ENCODE measurements at places on chromosomes 5 and 9.

GRCh38 chr5:16864631-16865131, 71.4 kb downstream of the MYO10 start:
- no peak for DNase-seq

- DNase-seq, result no peak
Observed at GRCh38 chr5:77560677-77561263, 68.7 kb upstream of the WDR41 start.

DNA sequence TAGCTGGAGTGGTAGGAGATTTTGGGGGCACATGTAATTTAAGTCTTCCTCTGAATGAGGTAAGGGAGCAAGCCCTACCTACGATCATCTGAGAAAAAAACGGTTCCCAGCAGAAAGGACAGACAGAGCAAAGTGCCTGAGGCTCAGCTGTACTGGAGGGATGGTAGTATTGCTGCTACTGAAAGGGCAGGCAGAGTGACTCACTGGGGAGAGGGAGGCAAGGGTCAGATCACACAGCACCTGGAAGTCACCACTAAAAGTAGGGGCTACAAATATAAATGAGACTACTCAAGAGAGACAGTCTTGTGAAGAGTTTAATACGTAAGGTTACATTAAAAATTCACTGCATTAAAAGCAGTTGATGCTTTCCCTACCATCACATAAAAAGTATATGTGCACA, 75.9 kb downstream of the NFIB start:
- no peak for DNase-seq

GRCh38 chr5:158591301-158591863, 508.3 kb downstream of the EBF1 start:
- DNase-seq, result no peak

DNA sequence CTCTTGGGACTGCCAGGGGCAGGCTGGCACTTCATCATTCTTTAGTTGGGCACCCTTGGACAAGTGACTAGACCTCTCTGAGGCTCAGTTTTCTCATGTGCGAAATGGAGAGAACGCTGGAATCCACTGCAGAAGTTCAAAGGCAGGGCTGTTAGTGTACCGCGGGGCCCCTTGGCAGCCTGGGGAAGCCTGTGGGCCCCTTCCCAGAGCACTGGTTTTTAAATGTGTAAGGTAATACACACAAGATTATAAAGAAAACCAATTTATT, 209.5 kb upstream of the MVB12B start:
- DNase-seq, result no peak

DNA sequence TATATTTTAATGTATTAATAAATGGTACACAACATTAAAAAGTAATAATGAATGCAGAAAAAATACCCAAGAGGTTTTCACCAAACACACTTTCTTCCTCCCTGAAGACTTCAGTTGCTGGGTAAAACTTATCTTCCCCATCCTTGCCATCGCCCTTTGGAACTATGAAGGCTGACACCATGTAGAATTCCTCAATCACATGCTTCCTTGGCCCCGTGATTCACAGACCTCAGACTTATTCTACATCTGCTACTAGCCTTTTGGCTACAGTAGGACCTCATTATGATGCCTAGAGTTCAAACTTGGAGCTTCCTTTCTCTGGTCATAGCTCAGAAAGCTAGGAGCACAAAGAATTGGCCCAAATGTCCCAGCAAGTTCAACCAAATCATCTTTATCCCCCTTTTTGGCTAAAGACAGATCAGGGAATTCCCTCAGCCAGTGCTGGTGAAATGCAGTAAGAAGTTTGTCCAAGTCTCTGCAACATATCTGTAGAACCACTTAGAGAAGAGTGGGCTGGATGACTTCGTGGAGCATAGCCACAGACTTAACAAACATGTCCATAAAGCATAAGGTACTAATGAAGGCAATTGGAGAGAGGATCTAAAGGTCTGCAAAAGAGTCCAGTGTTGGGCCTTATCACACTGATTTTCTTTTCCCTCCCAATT, 253.5 kb downstream of the SEC61B start:
- DNase-seq, result no peak

GRCh38 chr5:9681706-9682105, 51.6 kb upstream of the TAS2R1 start:
- no peak for DNase-seq

DNA sequence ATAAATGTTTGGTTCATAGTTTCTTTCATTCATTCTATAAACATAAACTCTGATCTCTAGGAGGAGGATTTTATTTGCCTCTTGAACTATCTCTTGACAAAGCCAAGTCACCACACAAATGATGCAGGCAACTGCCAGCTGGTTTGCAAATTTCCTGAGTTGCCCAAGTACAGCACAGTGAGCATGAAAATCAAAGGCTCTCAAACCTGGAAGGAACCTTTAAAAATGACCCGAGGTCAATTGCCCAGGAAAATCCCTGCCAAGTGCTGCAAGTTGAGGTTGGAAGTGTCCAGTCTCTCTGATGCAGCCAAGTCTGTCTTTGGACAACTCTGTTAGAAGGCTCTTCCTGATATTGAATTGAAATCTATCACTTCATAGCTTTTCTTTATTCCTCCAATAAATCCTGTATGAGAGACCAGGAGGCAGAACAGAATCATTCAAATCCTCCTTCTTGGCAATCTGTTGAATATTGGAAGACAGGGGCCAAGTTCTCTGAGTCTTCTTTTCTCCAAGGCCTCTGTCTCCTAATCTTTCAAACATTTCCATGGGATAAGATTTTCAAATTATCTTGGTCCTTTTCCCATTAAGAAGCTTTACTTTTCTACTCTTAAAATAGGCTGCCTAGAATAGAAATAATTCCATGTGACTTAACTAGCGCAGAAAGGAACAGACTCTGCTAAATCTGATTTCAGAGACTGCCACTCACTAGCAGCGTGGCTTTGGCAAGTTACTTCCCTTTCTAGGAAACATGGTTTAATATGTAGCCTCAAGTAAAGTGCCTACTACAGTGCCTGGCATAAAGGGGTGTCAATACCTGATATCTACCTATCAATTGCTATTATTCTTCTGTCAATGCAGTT, 159.2 kb downstream of the SNX18 start:
- DNase-seq, result no peak

GRCh38 chr5:173494446-173494845, 122.0 kb downstream of the BOD1 start:
- no peak for DNase-seq

DNA sequence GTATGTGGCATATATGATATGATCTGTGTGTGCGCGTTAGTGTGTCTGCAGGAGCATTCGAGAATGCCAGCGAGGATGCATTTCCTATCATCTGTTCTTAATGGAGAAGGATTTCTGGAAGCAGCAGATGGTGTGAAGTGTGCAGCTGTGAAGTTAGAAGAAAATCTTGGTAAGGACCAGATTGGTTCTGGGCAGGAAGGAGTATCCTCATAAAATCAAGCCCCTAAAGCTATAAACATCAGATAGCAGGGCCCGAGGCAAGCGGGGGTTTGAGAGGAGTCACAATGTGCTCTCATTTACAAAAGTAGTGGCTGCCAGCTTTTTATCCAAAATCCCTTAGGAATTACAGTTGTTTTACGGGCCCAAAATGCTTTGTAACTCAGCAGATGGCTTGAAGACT, 40.0 kb downstream of the DAPK1 start:
- DNase-seq, result no peak

GRCh38 chr9:14251154-14252071, 62.5 kb downstream of the NFIB start:
- DNase-seq, result no peak

- no peak for DNase-seq
Observed at GRCh38 chr9:5552301-5552700, 42.0 kb downstream of the PDCD1LG2 start.

DNA sequence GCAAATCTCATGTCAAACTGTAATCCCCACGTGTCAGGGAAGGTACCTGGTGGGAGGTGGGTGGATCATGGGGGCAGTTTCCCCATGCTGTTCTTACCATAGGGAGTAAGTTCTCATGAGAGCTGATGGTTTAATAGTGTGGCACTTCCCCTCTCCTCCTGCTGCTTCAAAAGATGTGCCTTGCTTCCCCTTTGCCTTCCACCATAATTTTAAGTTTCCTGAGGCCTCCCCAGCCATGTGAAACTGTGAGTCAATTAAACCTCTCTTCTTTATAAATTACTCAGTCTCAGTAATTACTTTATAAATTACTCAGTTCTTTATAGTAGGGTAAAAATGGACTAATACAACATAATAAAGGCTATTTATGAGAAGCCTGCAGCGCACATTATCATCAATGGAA, 7.1 kb upstream of the CNTRL start:
- no peak for DNase-seq

DNA sequence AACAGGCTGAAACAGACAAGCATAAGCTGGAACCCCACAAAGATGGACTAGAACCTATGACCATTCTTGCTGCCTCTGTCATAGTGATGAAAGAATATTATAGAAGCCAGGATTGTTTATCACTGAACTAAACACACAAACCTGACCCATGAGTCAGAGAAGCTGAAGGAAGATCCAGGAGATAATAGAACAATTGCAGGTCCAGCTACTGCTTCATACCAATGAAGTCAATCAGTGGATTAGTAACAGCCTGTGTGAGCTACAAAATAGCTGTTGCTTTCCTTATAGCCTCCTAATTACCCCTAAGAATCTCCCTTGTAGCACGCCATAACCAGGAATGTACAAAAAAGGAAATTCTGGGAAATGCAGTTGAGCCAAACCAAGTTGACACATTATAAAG, 459.9 kb upstream of the ZNF462 start:
- DNase-seq, result no peak

DNA sequence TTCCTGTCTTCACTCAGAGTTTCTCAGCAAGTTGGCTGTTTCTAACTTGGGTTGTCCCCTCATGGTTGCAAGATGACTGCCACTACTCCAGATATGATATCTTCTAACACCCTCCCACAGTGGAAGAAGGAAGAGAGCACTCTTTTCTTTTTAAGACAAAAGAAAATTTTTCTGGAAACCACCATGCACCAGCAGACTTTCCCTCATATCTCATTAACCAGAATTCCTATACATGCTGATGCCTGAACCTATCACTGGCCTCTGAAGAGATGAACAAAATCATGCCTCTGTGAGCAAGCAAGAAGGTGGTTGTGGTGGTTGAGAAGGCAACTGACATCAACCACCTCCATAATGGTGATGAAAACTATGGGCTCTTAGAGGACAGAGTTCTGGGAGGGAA, 56.8 kb downstream of the FEM1C start:
- no peak for DNase-seq

- no peak for DNase-seq
Observed at GRCh38 chr9:89051421-89052025, 60.3 kb downstream of the S1PR3 start.

DNA sequence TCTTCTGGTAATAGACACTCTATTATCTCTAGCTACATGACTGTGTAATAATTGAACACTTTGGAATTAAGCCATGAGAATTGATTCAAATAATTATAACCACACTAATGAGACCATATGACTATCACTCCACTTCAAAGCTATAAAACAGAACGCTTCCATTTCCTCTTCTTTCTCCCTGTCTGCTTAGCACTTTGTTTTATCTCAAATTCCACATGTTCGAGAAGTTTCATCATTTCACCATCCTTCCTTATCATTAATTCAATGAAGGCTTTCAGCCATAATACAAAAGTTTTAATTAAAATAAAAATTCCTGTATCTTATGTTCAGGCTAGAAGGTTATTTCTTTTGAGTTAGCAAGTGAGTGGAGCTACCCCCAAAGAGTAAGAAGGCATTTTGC, 7.4 kb upstream of the DCTN4 start:
- DNase-seq, result no peak

DNA sequence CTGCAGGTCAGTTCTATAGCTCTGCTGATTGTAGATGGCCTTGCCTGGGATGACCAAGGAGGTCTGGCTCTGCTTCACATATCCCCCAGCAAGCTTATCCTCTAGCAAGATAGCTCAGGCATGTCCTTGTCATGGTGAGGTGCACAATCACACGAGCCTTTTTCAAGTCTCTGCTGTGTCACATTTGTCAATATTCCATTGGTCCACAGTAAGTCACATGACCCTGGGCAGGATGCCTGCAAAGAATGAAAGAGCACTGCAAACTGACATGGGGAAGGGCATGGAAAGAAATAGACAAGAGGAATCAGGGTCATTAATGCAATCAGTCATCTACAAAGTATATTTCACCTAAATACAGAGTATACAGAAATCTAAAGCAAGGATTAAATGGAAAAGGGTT, 142.0 kb downstream of the RORB start:
- no peak for DNase-seq

DNA sequence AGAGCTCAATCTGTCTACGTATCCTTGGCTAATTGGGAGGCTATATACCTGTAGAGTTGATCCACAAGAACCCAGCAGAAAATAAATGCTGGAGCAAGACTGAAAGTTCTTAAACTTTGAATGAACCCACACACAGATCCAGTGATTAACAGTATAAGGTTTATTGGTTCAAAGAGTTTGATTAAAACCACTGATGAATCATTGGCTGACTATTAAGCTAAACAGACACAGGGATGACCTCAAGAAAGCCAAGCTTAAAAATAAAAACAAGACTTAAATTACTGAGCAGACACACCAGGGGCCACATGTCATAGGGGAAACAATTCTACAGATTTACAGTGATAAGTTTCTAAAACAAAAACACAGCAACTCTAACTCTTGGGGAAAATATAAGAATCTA, 163.6 kb downstream of the SPATA31D1 start:
- no peak for DNase-seq

Data from GM18507 (cell line).